ENCODE measurements at places on chromosomes 7 and 10.

DNA sequence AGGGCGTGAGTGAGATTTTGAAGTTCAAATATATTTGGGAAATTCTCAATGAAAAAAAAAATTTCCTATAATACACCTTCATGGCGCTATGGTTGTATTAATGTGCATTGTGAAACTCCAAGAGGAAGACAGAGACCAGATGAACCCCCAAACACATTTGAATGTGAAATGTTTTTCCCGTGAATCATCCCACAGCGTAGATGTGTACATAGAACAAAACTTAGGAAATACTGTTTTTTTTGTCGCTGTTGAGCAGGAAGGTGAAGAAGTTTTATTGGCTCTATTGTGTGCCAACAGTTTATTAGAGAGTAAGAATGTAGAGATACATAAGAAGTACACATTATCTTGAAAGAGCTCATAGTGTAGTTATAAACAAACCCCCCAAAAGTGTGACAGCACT, 134.0 kb downstream of the KCND2 start:
- no peak for DNase-seq

DNA sequence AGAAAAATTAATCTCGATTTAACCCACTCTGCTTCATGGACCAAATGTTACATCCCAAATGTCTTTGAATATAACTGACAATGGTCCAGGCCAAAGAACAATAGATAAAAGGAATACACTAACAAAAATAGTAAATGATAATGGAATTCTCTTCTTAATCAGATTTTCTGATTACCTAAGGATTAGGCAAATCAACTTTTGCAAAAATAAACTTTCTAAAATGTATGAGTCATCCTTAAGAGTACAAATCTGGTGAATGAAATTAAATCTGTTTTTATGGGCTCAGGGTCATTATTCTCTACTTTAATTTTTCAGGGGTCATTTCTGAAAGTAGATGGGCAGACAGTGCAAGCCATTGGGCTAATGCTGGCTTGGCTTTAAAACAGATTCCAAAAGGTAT, 102.1 kb upstream of the FAM13C start:
- DNase-seq, result no peak

DNA sequence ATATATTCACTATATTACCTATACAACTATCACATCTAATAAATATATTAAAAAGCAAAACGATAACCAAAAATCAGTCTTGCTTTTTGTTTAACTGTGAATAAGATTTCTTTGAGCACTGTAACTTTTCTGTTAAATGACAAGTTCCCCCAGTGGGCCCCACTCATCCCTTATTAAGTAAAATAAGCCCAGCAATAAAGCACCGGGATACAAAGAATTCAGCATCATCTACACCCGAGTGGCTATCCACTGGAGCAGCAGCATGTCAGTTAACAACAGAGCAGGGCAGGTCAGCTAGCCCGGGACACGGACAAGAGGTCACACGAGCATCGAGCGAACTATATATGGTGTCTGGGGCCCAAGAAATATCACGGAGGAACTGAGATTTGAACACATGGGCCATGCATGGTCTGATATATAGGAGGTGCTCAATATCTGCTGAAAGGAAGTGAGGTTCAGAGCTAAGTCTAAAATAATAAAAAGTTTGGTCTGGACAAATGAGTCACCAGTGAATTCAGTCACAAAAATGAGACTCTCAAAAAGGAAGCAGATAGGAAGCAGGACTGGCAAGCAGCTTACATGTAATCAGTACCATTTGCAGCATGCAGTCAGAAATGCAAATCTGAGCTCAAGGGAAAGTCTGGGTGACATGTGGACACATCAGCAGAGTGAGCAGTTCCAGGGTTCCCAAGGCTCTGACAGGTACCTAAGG, 4.1 kb downstream of the ERCC6 start:
- DNase-seq, result peak; percentile 38

DNA sequence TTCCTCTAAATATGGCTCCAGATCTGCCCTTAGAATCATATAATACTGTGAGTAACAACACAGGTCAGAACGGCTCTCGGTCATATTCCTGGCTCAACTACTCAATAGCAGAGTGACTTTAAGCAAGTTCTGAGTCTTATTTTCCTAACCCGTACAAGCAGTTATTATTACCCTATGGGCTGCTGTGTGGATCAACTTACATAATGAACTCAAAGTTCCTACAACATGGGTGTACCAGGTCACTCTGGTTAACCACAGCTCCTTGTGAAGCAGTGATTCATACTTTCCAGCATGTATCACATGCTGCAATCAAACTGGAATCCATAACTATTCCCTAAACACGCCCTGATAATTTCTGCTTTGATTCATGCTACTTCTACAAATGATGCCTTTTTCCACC, 107.3 kb downstream of the LRRN3 start:
- DNase-seq, result no peak

GRCh38 chr10:64102916-64103315, 581.7 kb downstream of the REEP3 start:
- no peak for DNase-seq

- DNase-seq, result no peak
Measured at GRCh38 chr7:27314111-27314510, 71.5 kb downstream of the EVX1 start.

- DNase-seq, result no peak
Measured at GRCh38 chr10:60820093-60820754, 41.9 kb downstream of the CDK1 start.

DNA sequence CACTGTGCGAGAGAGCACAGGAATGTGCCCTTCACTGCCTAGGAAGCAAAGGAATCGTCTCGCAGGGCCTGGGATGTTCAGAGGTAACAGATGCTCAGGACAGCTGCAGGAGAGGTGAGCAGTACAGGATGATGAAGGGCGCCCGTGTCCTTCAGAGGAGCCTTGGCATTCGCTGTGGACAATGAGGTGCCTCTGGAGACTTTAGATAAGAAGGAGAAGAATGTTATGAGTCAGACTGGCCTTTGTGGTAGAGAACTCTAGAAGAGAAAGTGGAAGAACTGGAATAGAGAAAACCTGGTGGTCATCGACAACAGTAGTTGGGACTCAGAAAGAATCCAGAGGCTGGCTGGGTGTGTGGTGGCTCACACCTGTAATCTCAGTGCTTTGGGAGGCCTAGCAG, 64.4 kb upstream of the LEP start:
- DNase-seq, result no peak

DNA sequence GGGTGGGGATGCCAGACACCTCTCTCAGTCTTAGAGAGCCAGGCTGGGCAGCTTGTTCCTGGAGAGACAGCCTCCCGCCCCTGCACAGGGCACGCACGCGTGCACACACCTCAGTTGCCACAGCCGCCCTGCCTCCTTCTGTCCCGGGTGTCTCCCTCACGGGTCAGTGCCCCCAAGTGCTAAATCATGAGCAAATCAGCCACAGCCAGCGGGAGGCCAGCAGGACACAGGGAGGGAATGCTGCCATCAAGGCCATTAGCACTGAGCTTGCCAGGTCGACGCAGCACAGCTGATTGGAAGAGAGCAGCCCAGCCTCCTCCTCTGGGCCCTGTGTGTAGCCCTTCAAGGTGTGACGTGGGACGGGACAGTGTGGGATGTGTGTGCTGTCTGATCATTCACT, 130.4 kb downstream of the CDH23 start:
- no peak for DNase-seq

DNA sequence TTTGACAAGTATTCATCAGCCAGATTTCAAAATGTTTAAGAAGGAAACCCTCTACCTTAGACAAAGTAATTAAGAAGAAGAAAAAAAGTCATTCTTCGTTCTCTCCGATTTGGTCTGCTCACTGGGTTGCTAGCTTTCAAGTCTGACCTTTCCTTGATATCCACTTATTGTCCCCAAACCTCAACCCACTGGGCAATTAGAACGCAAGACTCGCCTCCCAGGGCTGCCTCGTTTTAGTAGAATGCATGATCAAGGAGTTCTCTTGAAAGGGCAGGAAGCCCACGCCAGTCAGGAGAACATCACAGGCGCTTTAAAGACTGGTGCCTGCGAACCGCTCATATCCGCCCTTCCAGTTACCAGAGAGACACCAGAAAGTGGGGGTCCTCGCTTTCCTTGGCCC, 637.7 kb downstream of the PARD3 start:
- no peak for DNase-seq

DNA sequence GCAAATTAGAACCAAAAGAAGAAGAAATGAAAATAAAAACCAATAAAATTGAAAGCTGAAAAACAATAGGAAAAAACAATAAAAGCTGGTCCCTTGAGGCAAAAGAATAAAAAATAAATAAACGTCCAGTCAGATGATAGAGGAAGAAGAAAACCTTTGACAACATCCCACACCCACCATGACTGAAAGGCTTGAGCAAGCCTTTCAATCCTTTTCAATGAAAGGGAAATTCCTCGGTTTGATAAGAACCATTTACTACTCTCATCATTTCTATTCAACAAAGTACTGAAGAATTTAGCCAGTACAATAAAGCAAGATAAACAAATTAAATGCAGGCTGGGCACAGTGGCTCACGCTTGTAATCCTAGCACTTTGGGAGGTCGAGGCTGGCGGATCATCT, 3.8 kb downstream of the SLC25A40 start:
- DNase-seq, result no peak

DNA sequence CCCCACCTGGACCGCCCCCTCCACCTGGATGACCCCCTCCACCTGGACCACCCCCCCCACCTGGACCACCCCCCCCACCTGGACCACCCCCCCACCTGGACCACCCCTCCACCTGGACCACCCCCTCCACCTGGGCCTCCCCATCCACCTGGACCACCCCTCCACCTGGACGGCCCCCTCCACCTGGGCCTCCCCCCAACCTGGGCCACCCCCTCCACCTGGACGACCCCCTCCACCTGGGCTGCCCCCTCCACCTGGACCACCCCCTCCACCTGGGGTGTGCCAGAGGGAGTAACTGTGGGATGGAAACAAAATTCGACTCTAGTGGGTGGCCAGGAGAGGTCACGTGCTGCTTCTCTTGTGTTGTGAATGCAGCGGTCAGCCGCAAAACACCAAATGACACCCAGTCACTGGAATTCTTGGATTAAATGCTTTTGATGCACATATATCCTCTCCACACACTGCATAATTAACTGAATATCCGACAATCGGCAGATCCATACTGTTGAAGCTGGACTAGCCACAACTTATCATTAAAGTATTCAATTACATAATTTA, 316.7 kb downstream of the PTPRN2 start:
- no peak for DNase-seq

DNA sequence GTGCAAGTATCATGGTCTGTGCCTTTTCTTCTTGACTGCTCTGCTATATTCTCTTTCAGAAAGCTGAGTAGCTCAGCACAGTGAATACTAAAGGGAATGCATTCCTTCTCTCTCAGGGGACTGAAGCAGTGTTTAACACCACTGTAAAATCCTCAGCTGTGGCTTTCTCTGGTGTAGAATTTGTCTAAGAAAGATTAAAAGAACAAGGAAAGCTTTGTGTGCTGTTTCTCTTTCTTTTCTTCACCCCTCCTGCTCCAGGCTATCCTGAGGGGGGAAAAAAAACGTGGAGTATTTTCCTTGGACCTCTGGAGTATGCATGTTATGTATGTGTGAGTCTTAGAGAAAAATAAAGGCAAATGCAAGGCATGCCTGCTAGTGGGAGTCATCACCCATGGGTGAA, 383.9 kb downstream of the AUTS2 start:
- no peak for DNase-seq

- no peak for DNase-seq
Measured at GRCh38 chr10:71269301-71270288, 49.5 kb upstream of the SLC29A3 start.

DNA sequence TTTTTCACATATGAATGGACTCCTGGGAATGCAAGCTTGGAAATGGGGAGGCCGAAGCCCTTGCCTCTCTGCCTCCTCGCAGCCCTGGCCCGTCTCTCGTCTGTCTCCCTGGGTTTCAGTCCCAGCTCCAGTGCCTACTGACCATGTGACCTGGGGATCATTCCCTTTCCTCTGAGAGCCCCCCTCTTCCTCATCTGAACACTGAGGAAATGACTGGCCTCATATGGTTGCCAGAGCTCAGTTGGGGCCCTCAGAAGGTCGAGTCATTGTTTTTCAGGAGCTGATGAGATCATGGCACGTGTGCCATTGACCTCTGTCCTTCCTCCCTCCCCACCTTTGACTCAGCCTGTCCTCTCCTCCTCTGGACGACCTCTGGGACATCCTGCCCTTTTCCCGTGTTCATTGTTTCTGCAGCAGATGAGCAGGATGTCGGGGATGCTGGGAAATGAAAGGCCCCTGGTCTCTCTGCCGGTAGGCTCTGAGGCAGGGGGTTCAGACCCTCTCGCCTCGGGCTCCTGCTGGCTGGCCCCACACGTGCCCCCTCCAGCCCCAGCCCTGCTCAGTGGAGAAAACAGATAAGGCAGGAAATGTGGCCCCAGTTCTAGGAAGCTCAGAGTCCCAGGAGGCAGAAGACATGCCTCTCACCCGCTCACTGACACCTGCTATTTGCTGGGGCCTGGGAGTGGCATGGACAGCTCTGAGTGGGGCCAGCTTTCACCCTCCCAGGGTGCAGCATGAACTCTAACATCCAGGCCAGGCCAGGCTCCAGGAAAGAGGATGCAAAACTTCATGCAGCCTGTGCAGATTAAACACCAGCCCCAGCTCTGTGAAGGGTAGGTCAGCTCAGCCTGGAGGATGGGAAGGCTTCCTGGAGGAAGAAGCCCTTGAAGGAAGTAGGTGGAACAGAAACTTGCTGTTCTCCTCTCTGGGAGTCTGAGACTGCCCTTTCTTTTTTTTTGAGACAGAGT, 8.3 kb upstream of the PPP1R35 start:
- no peak for DNase-seq

- DNase-seq, result no peak
Measured at GRCh38 chr7:82676777-82677463, 233.3 kb upstream of the CACNA2D1 start.

DNA sequence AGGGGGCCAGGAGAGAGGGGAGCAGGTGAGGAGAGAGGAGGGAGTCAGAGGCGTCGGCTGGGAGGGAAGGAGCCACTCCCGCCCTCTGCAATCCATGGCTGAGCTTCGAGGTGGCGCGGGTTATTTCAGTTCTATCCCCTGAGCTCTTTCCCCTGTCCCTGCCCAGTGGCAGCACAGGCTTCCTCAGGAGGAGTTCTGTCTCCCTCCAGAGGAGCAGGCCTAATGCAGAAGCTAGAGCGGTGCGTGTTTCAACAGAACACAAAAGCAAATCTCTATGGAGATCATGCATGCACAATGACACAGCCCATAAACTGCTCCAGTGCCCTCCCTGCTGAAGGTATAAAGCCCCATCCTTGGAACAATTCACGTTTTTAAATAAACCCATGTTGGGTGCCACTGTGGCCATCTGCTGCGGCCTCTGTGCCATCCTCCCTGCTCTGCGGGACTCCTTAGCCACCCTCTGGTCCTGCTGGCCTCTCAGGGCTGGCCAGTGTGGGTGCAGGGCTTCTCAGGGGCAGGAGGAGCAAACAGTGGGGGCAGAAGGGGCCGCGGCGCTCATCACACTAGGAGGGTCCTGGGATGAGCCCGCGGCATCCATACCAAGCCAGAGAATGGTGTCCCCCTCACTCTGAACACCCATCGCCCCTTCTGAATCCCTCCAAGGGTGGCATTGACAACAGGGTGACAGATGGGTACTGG, 192.6 kb upstream of the LYZL2 start:
- DNase-seq, result no peak

GRCh38 chr10:70678757-70679489, 6.6 kb downstream of the ADAMTS14 start:
- no peak for DNase-seq
